ENCODE measurements at places on chromosomes 1 and 21. TPM values are rescaled to one million over a fixed set of nuclear protein-coding genes. Genes with fewer than 3 reads are reported as not detected.

DNA sequence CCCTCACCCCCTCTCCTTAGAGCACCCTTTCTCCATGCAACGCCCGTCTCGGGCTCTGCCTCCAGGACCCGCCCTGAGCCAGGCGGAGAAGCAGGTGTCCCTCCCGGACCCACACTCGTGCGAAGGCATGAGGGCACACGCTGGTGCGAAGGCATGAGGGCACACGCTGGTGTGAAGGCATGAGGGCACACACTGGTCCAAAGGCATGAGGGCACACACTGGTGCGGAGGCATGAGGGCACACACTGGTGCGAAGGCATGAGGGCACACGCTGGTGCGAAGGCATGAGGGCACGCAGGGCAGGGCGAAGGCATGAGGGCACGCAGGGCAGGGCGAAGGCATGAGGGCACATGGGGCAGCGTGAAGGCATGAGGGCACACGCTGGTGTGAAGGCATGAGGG lies 5.8 kb upstream of the TMEM52 start:
- DNase-seq = no peak

DNA sequence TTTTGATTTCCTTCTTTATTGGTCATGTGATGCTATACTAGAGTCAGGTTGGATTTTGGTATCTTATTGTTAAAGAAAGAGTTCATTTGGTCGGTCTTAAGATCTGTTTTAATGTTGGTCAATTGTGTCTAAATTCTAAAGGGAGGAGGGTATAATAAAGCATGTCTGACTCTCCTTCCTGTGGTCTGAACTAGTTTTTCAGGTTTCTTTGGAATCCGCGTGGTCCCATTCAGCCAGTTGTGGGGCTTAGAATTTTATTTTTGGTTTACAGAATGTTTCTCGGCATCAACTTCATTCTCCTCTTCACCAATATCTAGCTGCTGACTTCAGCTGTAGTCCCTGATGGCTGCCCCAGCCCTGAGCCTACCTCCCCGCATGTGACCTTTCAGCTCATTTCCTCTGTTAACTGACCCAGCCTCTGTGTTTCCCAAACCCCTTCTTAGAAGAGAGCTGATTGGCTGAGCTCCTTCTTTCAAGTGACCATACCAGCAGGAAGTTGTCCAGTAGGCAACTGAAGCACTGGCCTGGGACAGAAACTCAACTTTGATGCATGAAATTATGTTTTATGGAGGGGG lies 8.7 kb upstream of the MYOC start:
- DNase-seq = no peak

DNA sequence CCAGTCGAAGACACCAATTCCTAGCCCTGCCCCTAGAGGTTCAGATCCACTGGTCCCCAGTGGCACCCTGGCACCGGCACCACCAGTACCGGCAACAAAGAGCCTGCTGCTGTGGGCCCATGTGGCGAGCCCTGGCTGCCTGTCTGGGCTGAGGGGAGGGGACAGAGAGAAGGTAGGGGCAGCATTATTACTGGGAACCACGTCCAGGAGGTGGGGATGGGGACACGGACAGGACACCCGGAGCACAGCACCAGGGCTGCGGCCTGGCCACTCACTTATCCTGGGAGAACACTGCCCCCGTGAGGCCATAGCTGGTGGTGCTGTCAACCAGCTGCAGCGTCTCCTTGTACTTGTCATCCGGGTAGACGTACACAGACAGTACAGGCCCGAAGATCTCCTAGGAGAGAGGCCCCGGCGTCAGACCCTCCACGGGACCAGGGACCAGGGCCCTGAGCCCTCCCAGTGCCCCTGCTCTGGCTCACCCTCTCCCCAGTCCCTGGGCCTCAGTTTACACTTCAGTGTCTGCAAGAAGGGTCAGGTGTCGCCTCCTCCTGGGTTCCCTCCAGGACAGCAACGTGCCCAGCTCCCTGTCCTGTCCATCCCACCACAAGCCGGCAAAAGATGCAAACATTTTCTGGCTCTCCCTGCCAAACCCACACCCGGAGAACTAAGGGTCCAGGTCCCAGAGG lies 15.8 kb upstream of the TAS1R2 start:
- peak; percentile 55 for DNase-seq

GRCh38 chr1:241311056-241311746 lies 45.8 kb downstream of the RGS7 start:
- DNase-seq = no peak

GRCh38 chr21:34878501-34878900 lies 170.6 kb downstream of the RUNX1 start:
- DNase-seq = no peak

DNA sequence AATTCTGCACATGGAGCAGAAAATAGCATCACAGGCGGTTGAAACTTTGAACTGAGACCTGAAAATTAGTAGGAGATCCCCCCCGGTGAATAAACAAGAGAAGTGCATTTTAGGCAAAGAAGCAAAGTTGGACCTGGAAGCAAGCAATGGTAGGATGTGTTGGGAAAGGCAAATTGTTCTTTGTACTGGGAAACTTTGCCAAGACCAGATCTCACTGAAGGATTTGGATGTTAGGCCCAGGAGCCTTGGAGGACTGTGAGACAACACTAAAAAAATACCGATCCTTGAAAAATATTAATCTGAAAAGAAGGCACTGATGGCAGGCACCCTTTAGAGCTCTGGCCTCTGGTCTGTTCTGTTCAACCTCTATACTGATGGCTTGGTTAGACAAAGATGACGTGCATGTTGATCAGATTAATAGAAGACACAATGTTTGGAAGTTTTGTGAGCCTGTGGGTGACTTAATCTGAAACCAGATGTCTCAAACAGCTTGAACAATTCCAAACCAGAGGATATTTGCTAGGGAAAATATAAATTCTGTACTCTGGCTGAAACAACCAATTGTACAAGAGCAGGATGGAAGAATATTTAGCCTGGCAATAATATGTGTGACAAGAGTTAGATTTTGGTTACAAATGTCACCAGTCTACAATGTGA lies 108.4 kb downstream of the ROR1 start:
- no peak for DNase-seq

RASSF5 gene
- polyA plus RNA-seq = 7.1 TPM

GRCh38 chr1:46822248-46822826 lies 23.5 kb downstream of the CYP4B1 start:
- no peak for DNase-seq

- no peak for DNase-seq
Measured at GRCh38 chr1:110903853-110904500, 31.0 kb downstream of the CD53 start.

DNA sequence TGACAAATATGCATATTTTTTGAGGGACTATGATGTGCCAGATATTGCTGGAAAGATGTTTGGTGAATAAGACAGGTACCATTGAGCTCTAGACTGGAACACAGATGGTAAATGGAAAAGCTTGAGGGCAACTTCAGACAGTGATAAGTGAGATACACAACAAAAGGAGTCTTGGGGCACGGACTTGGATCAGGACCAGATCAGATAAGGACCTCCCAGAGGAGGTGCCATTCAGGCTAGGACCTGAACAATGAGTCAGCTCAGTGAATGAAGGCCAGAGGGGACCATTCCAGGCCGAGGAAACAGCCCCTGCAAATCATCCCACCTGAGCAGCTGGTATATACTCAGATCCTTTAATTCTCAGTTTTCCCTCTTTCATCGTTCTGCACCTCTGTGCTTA lies 1.8 kb upstream of the KCNJ15 start:
- DNase-seq = no peak

GRCh38 chr1:63648689-63649088 lies 55.5 kb downstream of the PGM1 start:
- no peak for DNase-seq

- no peak for DNase-seq
Measured at GRCh38 chr1:22276396-22276748, 133.5 kb upstream of the WNT4 start.

GRCh38 chr1:235127732-235128455 lies 743 bp downstream of the TOMM20 start:
- DNase-seq = no peak

GRCh38 chr1:44061857-44062256 lies 30.6 kb upstream of the SLC6A9 start:
- DNase-seq = no peak

GRCh38 chr1:8691662-8692061 lies 125.8 kb downstream of the RERE start:
- no peak for DNase-seq

SNX7 gene
- polyA plus RNA-seq = 23.6 TPM

- DNase-seq = no peak
Measured at GRCh38 chr1:12532405-12533315, 85.3 kb downstream of the DHRS3 start.

DNA sequence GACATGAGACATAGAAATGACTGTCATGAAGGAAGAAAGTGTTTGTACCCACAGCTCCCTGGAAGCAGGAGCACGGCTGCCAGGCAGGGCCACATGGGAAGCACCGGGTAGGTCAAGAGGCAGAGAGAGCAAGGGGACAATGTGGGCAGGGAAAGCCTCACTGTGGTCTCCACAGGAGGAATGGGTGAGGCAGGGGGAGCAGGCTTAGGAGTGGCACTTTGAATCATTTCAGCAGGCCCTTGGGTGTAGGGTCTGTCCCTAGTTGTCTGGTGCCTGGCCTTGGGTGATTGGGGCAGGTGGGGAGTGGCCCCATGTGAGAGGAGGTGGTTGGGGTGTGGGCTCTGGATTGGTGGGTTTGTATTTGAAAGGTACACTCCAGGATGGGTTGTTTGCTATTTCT lies 83.9 kb downstream of the PCBP3 start:
- no peak for DNase-seq

PPM1J gene
- 3.9 TPM for polyA plus RNA-seq

OR10J1 gene
- not detected for polyA plus RNA-seq

GRCh38 chr1:231727171-231727570 lies 100.6 kb downstream of the DISC1 start:
- no peak for DNase-seq

- DNase-seq = peak; percentile 4
Measured at GRCh38 chr1:68570871-68571270, 74.0 kb upstream of the DEPDC1 start.

OR14K1 gene
- polyA plus RNA-seq = not detected

DNA sequence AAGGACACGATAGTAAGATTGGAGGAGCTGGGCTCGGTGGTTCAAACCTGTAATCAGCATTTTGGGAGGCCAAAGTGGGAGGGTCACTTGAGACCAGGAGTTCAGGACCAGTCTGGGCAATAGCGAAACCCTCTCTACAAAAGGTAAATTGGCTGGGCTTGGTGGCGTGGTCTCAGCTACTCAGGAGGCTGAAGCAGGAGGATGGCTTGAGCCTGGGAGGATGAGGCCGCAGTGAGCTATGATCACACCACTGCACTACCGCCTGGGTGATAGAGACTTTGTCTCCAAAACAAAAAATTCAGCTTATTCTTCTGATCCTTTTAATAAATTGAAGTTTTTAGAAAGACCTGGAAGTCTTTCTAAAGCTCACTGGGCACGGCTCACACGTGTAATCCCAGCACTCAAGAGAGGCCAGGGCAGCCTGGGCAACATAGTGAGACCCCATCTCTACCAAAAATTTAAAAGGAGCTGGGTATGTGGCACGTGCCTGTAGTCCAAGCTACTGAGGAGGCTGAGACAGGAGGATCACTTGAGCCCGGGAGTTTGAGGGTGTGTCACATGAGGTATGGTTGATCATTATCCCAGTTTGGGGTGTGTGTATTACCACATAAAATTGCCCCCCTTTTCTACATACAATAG lies 15.3 kb downstream of the MASP2 start:
- DNase-seq = no peak

DNA sequence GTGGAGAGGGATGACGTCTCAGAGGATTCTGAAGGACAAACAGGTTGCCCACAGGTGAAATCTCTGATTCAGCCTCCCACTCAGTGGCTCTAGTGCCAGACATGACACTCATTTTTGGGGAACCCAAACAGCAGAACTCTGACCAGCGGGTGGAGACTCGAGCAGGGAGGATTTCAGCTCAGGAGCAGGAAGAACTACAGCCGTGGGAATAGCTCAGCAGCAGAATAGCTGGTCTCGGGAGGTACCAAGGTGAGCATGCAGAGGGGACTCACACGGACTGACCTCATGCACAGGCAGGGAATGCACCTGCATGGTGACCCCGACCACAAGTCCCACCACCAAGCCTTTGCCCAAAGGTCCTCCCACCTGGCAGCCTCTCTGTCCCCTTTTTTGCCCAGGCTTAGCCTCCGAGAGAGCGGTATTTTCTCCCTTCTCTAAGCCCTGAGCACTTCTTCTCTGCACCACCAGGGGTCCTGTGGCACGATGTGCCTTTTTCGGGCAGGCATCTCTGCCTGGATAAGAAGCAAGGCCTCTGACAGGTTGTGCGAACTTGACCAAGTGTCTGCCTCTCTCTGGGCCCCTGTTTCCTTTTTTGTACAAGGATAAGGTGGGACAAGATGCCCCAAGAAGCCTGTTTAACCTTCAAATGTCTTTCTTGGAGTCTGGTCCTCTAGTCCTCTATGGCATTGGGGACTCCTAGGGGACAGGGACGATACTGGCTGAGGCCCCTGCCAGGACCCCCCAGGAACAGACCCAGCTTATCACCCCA lies 8.8 kb upstream of the FGR start:
- no peak for DNase-seq

DNA sequence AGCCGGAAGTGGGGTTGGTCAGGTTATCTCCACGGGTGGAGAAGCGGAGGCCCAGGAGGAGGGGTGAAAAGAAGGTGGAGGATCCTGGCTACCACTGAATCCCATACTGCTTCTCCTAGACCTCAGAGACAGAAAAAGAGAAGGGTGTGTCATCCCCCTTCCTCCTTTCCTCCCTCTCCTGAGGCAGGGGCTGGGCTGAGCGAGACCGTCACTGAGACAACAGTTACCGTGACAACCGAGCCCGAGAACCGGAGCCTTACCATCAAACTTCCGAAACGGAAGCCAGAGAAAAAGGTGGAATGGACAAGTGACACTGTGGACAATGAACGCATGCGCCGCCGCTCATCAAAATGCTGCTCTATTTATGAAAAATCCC lies 42.1 kb upstream of the NBPF3 start:
- no peak for DNase-seq

DNA sequence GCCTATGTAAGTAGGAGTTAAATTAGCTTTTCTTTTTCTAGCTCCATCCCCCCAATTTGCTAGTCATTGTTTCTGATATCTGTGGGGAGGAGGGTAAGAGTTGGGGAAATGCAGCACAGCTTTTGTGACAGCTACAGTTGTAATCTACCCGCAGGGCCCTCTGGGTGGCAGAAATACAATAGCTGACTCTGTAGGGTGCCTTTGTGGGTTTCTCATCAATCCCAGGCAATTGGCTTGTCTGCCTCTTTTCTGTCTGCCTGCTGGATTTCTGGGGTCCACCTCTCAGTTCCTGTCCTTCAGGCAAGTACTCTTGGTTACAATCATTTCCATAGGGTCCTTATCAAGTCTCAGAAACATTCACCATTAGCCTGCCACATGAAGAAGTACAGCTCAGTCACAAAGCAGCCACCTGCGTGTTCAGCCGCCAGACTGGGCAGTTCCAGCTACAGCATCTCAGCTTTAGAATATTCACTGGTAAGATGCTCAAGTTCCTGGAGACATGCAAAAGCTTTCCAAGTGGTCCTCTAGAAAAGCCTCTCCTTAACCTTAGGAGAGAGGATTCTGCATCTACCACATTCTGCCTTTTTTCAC lies 19.2 kb upstream of the SLC44A5 start:
- DNase-seq = no peak

GRCh38 chr1:13956393-13956792 lies 256.4 kb downstream of the PRDM2 start:
- no peak for DNase-seq

All from forelimb muscle (tissue), 1 donor.